ENCODE measurements at places on chromosomes 7 and 10. TPM values are rescaled to one million over a fixed set of nuclear protein-coding genes. Genes with fewer than 3 reads are reported as not detected.

DNA sequence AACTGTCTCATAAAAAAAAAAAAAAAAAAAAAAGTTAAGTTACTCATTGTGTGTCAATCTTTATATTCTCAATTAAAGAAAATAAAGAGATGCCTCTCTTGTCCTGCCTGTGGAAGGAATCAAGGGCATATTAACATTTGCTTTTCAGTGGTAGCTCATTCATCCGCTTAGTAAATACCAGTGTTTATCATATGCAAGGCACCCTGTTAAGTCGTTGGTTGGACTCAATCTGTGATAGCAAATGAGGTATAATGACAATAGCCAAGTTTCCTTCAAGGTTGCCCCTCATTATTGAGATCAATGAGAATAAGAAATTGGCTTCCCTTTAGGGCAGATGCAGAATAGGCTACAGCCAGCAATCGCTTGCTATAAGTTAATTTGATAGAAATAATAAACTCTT, 812.7 kb upstream of the COBL start:
- no peak for DNase-seq

NPY4R gene
- polyA plus RNA-seq: 0.19 TPM

AKR1C2 gene
- polyA plus RNA-seq: 40.0 TPM

GRCh38 chr7:768881-769504, 41.9 kb upstream of the PRKAR1B start:
- DNase-seq: peak; percentile 78

DNA sequence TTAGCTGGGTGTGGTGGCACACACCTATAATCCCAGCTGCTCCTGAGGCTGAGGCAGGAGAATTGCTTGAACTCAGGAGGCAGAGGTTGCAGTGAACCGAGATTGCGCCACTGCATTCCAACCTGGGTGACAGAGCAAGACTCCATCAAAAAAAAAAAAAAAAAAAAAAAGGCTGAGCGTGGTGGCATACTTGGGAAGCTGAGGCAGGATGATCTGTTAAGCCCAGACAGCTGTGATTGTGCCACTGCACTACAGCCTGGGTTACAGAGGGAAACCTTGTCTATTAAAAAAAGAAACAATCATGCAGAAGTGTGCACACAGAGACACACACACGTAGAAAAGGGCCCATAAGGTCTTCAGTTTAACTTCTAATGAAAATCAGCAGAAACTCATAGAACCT, 150.6 kb downstream of the TPST1 start:
- DNase-seq: no peak

GRCh38 chr7:156820445-156821063, 72.4 kb downstream of the LMBR1 start:
- DNase-seq: no peak

LRIT1 gene
- not detected for polyA plus RNA-seq

DNA sequence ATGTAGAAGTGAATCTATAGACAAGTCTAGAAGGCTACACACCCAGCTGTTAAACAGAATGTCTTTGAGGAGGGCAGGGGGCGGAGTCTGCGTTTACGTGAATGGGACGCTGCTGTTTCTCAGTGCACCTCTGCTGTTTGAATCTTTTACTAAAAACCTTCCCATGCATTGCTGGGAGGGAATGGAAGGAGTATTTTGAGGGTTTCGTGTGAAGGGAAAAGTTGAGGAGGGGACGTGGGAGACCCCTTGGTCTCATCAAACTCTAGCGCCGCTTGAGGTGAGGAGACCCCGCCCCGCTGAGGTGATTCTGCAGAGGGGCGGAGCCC, 492 bp upstream of the VCL start:
- DNase-seq: no peak

LMBR1 gene
- 9.0 TPM for polyA plus RNA-seq

PILRA gene
- 3.1 TPM for polyA plus RNA-seq
